ENCODE measurements at places on chromosomes 2 and 18.

- no peak for DNase-seq
Measured at GRCh38 chr2:69645921-69646320, 2.4 kb upstream of the AAK1 start.

- peak; percentile 44 for DNase-seq
Measured at GRCh38 chr2:203673933-203674332, 32.5 kb upstream of the CD28 start.

GRCh38 chr2:57549642-57550102 lies 496.9 kb upstream of the VRK2 start:
- DNase-seq: no peak

DNA sequence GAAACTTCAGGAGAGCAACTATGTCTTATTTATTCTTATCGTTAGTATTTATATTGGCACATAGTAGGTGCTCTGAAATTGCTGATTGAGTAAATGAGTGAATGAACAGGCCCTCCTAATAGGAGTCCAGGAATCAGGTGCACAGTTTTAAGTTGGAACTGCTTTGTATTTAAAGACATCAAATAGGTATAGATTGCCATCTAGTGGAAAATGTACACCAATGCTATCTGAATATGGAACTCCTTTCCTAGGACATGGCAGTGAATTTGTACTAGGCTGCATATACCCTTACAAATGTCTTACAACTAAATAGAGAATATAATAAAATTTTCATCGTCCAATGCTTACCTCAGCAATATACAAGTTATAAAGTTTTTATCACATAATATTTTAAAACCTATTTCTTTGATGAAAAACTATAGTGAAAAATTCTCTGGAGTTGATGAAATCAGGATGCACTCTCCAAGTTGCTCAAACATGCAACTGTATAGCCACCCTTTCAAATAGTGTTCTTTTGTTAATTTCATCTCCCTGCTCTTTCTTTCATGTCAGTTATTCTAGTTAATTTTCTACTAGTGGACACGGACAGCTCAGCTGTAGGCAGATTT lies 318.9 kb upstream of the SYT4 start:
- peak; percentile 54 for DNase-seq

DNA sequence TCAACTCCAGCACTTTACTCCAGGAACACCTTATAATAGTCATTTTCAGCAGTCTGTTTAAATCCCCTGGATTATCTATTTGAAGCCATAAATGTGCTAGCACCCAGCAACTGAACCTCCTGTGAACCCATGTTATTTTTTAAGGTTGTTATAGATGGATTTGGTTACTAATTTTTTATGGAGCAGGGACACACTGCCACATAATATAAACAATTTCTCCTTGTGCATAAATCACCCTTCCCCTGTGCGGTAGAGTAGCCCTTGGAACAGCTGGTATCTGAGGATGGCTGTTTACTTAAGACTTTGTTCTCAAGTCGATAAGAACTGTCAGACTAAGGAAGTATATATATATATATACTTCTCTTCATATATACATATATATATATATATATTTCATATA lies 367.4 kb downstream of the EPHA4 start:
- DNase-seq: no peak

DNA sequence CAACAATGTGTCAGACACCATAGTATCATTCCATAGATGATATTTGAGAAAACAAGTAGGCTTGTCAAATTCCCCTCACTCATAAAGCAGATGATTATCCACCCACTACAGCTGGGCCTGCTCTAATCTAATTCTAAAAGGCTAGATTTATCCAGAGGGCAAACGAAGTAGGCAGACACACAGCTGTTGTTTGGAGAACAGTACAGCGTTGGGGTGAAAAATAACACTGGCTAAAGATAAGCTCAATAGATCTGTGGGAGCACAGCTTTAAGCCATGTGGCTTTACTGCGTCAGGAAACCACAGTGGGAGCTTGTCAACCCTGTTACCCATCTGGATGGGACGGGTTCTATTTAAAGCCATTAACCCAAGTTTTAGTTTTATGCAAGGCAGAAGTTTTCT lies 48.9 kb upstream of the COBLL1 start:
- no peak for DNase-seq

GRCh38 chr2:235396071-235396846 lies 97.6 kb upstream of the AGAP1 start:
- DNase-seq: no peak

GRCh38 chr2:105143467-105144151 lies 97.9 kb upstream of the GPR45 start:
- peak; percentile 52 for DNase-seq

DNA sequence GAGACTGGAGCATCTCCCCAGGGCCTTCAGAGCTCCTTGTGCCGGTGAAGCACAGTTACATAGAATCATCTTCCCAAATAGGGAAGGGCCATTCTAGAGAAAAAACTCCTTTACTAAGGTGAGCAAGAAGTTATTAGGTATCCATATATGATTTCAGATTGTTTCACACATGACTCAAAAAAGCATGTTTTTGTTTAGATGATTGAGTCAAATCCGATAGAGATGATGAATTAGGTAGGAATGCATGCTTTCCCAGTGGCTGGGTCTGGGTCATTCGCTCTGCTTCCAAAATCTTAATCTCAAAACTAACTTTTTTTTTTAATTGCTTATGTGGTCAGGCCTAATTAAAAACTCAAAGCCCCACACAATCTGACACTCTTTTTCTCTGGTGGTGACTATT lies 3.8 kb downstream of the NT5C1B start:
- no peak for DNase-seq

DNA sequence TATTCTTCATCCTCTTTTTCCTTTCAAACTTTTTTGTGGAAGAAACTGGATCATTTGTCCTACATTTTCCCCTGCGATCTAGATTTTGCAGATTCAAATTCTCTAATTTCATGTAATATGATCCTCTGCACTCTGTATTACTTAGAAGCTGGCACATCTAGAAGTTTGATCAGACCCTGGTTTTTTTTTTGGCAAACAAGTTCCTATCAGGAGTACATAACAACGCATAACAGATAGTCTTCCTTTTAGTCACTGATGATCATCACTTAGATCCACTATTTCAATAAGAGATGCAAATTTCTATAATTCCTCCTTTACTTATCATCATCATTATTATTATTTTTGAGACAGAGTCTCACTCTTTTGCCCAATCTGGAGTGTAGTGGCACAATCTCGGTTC lies 117.1 kb downstream of the CDH2 start:
- no peak for DNase-seq

DNA sequence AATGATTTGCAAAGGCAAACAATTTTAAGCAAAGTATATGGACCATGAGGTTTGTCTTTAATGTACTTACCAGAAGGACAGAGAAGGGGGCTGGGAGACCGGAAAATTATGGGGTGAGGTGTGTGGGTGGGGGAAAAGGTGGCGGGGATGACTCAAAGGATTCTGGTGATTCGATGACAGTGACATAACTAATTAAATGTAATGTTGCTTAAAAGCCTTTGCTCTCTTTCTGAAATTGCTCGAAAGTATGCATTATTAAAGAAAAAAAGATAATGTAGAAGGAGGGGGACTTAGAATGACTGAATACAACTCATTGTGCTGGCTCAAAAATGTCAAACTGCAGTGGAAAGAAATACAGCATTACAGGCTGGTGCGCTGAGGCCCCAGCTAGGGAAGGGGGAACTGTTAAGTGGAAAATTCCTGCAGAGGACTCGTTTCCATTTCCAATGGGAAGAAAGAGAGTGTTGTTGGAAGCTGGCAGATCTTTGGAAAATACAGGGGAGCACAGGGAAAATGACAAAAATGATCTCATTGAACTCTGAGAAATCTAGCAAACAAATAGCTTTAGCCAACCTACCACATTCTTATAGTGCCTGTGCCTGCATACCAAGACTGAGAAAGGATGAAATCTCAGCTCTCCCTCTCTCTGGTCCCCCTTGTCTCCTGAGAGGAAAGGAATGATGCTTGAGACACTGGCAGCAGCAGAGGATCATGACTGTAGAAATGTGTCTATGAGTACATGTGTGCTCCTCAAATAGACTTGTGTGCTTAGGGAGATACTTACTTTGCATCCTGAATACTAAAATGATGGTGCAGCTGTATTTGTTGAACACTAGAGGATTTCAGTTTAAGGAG lies 632.4 kb downstream of the NYAP2 start:
- DNase-seq: peak; percentile 12

DNA sequence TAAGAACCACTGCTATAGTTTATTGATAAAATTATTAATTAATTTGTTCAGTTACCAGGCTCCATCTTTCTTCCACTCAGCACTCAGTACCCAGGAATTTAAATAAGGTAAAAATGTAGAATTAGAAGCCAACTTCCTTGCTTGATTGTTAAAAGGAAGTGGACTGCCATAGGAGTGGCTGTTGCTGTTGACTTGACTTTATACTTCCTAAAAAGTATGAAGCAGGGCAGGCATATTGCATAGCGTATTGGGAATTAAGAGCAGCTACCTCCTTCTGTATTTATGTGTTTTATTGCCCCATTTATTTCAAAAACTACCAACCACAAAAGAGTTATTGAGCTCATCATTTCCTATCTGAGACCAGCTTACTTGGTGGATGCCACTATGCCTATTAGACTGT lies 27.9 kb downstream of the PSMD1 start:
- no peak for DNase-seq

DNA sequence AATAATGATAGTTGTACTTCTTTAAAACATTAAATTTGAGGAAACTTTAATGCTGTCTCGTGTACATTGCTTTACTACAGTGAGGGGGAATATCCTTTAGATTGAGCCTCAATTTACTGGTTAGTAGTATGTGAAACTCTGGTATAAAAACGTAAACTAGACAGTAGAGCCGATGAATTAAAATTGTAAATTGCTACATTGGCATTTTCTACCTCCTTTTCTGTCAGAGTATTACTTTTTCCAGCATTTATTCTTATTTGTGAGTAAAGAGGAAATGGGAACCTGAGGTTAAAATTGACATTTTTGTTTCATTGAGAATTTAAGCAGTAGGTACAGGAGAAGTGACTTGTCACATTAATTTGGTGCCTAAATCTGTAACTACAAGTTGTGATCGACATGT lies 128.2 kb downstream of the MIB1 start:
- no peak for DNase-seq

DNA sequence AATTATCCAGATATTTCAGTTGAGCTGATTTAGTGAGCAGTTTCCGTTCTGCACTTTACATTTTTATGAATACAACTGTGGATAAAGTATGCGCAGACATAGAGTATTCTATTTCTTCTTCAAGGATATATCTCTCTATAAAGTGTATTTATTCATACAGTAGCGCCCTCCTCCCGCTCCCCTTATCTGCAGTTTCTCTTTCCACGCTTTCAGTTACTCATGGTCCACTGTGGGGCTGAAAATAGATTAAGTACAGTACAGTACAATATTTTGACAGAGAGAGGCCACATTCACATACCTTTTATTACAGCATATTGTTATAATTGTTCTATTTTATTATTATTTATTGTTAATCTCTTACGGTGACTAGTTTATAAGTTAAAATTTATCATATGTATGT lies 19.7 kb upstream of the FHL2 start:
- no peak for DNase-seq

DNA sequence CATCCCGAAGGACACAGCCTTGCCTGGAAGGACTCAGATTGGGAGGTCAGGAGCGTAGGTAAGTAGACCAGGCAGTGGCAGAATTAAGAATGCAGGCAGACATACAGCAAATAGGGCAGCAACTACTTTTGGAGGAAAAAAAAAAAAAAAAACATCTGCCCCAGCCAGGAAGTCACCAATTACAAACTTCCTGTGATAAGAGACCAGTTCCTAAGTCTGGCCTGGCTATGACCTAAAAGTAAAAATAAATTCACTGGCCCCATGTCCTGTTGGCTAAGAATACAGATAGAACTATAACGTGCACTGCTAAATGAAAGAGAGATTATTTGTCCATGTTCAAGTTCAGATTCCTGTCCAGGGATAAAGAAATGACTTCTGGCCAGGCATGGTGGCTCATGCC lies 45.2 kb upstream of the NOSTRIN start:
- DNase-seq: no peak

GRCh38 chr2:66984864-66985263 lies 412.3 kb upstream of the ETAA1 start:
- DNase-seq: no peak

DNA sequence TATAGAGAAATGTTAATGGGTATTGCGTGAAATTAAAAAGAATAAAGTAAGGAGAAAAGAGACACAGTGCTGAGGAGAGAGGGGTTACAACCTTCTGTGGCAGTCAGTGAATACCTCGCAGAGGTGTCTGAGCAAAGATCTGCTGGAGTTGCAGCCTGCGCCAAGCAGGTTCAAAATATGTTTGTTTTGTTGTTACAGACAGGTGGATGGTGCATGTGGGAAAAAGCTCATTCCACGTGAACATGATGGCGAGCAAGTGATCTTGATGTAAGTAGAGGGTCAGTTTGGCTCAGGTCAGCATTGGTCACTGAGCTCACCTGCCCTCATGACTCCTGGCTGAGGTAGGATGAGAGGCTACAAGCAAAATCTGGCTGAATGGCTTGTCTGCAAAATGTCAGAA lies 66.2 kb downstream of the SOX11 start:
- DNase-seq: no peak

DNA sequence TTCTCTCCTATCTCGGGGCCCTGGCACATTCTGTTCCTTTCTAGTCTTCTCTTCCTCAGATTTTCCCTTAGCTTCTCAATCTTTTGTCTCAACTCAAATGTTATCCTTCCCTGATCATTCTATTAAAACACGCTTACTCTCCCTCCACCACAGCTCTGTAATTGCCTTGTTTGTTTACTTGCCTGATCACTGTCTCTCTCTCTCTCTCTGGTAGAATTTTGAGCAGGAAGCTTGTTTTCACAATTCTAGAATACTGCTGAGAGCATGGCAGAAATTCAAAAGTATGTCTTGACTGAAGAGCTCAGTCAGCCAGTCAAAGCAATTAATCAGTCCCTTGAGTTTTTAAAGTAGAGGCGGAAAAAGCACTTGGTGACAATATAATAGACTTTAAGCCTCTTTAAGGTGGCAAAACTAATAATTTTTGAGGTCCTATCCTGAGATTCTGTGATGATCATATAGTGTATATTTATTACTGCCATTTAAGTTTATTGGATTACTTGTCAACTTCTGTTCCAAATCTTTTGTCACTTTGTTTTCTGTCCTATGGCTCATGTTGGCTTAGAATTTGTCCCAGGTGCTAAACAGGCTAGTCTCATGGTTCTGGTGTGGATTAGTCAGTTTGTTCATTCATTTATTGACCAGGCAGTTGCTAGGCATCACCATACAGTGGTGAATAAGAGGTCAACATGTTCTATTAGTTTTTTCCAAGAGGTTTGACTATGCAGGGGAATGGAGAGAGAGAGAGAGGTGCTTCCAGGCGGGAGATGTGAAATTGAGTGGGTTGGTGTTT lies 2.3 kb downstream of the PSMD1 start:
- DNase-seq: no peak
